ENCODE measurements at places on chromosomes 12 and 14.
A peak's percentile ranks its signal among the peaks of the same experiment; 100 is the strongest.

GRCh38 chr14:22602862-22603261 is 4.8 kb downstream of the ABHD4 start:
- peak; percentile 81 for DNase-seq

DNA sequence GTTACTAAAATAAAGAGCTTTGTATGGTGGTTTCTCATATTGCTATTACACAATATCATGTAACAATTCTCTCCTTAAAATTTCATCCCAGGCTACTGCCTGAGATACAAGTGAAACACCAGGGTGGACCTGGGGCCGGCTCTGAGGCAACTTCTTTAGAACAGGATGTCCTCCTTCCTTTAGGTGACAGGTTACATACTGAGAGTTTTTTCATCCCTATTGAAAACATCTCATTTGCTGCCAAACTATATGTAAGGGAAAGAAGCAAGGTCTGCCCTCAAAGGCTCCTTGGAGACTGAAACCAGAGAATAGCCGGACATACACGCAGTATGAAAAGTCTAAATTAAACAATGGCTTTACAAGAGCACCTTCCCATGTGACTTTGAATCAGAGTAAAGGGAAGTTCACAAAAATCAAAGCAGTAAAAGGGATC is 139.9 kb downstream of the DUSP6 start:
- no peak for DNase-seq

- DNase-seq = peak; percentile 85
These were observed 16.5 kb downstream of the PUS7L start for GRCh38 chr12:43742106-43742505.

DNA sequence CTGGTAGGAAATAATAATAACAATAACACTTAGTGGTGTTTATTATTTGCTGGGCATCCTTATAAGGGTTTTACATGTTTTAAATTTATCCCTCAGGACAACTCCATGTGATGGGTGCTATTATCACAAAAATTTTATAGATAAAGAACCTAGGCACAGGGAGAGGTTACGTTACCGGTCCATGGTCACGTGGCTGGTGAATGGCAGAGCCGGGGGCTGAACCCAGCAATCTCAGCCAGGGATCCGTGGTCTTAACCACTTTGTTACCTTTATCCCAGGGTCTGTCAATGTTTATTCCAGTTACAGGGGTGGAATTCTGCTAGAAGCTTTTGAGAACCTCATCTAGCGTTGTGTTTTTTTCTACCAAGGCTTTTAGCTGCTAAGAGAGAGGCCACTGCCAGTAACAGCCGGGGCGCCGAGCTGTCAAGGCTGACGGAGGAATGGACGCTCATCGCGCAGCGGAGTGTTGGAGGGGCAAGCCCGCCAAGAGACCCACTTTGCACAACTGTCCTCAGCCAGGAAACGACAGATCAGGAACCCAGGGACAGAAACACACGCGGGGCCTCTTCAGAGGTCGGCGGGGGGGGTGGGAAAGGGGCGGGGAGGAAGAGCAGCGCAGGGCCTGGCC is 418 bp downstream of the AMN1 start:
- DNase-seq = no peak

- DNase-seq = peak; percentile 52
These were observed 13.7 kb upstream of the TCTN1 start for GRCh38 chr12:110600254-110600653.

GRCh38 chr12:105960319-105961083 is 178.3 kb downstream of the NUAK1 start:
- DNase-seq = peak; percentile 26

GRCh38 chr14:104360501-104360900 is 219.1 kb upstream of the C14orf180 start:
- no peak for DNase-seq

DNA sequence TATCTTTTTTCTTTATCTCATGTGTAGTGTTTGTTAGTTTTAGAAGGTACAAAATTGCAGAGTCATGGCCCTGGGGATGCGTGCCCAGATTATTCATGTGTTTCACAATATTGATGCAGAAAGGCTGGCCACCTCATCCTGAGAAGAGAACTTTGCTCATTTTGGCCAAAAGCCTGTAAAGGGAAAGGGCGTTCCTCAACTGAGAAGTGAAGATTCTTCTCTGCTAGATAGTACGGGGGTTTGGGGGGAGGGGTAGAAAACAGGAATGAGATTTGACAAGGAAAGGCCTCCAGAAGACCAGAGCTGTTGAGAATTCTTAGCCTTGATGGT is 1.7 kb downstream of the MGST1 start:
- DNase-seq = peak; percentile 88

GRCh38 chr14:103390605-103391004 is 5.4 kb downstream of the MARK3 start:
- no peak for DNase-seq

DNA sequence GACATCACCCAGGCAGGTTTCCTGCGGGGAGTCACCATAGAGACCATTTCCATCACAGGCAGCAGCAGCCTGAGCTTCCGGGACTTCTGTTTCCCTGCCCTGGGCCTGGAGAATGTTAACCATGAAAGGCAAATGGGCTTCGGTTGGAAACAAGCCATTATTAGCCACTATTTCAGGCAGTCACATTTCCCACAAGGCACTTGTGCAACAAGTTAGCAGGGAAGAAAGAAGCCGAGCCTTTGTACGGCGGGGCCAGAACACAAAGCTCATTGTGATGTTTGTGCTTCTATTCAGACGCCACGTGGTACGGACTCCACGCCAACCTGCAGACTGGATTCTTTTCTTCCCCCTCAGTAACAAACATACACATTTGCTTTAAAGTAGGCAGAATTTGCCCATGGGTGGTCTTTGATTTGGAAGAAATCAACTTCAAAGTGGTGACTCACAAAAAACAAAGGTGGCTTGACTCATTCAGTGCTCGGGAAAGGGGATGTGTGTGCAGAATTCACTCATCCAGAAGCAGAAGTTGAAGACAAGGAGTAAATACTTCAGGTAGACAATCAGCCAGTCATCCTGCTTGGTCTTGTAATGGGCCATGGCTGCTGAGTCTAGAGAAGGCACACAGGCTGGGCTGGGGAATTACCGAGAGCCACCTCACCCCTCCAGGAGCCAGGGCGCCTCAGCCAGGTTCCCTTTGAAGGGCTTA is 154.2 kb upstream of the PRMT8 start:
- DNase-seq = no peak

DNA sequence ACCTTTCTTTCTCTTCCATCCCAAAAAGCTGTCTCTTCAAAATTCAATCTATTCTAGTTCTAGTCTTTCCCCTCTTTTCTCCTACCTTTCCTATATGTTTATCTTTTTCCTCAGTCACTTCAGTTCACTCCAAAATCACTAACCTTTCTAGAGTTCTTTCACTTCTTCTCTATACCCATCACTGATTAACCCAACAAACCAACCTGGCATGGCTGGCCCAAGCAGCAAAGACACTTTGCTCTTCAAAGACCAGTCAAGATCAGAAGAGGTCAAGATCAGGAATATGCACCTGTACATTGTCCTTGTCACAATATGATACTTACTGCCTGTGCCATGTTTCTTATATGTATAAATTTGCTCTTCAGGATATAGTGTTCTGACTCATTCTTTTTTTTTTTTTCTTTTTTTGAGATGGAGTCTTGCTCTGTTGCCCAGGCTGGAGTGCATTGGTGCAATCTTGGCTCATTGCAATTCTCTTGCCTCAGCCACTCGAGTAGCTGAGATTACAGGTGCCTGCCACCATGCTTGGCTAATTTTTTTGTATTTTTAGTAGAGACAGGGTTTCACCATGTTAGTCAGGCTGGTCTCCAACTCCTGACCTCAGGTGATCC is 112.9 kb downstream of the C12orf42 start:
- DNase-seq = no peak

GRCh38 chr12:88579601-88580050 is 645 bp downstream of the KITLG start:
- peak; percentile 47 for DNase-seq

- DNase-seq = peak; percentile 73
These were observed 13.2 kb upstream of the TIGAR start for GRCh38 chr12:4307593-4308333.

GRCh38 chr14:49977126-49977841 is 84.4 kb downstream of the ARF6 start:
- no peak for DNase-seq

DNA sequence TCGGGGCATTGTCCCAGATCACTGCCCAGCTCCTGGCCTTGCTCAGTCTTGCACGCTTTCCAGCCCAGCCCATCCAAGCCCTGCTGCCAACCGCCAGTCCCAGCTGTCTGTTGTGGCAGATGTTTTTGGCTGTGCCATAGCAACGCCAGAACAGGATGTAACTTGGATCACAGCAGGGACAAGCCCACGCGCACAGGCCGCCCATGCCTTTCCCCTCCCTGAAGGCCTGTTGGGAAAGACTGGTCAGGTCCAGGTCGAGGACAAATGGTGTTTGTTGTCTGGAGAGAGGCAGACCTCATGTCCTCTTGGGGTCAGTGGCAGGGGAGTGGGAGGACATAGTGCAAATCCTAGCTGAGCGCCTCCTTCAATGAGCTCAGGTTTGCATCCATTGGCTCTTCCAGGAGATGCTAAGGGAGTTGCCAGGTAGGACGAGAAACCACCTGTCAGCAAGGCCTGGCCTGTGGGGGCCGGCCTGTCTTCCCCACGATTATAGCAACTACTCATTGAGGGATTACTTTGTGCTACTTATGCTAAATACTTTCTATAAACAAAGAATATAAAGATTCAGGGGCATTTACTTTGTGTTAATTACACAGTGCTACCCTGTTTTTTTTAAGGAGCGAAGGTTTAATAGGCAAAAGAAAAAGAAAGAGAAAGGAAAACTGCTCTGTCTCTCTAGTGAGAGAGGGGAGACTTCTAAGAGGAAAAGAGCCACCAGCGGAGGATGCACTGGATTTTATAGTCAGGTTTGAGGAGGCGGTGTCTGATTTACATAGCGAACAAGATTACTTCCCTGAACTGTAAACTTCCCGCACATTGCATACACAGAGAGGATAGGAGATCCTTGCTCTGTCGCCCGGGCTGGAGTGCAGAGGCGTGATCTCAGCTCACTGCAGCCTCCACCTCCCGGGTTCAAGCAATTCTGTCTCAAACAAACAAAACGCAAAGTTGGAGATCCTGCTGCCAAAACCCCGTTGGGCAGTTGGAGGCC is 42.8 kb upstream of the CORO1C start:
- peak; percentile 31 for DNase-seq

GRCh38 chr14:97625477-97625876 is 828.3 kb downstream of the VRK1 start:
- DNase-seq = no peak

DNA sequence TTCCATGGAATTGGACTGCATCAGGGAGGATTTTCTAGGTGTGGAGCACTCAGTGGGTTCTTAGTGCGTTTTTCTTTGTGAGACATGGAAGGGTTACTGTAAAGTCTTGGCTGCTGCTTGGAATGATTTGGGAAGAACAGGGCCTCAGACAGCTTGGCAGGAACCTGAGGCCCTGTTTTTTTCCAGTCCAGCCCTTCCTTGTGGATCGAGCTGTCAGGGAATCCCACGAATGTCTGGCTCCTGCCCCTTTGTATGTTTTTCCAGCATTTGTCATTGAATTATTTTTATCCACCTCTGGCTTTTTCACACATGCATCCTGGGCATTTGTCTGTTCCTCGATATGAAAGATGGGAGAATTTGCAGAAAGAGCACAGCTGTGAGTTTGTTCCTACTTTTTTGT is 158.5 kb downstream of the TGFB3 start:
- DNase-seq = no peak

DNA sequence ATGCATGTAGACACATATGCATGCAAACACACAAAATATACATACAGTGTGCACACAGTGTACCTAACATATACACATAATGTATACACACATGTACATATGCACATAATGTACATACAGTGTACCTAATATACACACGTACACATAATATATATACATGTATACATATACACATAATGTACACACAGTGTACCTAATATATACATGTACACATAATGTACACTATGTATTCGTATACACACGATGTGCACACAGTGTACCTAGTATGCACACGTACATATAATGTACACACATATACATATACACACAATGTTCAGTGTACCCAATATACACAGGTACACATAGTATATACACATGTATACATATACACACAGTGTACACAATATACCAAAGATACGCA is 70.0 kb downstream of the DNAH10 start:
- DNase-seq = no peak

DNA sequence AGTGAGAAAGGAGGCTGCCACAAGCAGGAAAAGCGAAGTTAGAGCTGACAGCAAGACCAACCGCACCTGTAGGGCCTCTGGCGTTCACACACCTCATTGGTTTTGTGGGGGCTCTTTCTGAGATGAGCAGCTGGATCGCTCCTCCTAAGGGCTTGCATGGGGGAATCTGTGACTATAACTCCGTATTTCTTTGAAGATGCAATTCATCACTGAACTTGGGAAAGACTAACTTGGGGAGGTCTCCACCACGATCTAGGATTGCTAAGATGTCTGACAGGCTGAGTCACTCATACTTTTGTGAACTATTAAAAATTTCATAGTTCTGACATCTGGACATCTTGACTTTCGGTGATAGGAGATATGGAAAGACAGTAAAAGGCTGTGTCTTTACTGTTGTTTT is 173.6 kb downstream of the ETV6 start:
- peak; percentile 87 for DNase-seq

DNA sequence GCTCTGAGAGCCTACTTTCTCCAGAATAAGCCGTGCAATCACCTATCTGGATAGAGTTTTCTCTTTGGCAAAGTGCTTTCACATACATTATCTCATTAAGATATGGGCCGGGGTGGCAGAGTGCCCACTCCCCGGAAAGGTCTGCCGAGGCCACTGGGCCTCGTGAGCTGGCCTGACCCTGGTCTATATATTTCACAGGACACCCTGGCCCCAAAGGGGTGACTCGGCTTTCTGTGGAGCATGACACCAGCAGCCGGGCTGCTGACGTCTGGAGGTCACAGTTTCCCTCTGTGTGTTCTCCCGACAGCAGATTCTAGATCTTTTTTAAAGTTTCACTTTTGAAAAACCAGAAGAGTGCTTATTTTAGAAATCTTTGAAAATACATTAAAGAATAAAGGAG is 27.9 kb upstream of the ATP2A2 start:
- DNase-seq = peak; percentile 16

DNA sequence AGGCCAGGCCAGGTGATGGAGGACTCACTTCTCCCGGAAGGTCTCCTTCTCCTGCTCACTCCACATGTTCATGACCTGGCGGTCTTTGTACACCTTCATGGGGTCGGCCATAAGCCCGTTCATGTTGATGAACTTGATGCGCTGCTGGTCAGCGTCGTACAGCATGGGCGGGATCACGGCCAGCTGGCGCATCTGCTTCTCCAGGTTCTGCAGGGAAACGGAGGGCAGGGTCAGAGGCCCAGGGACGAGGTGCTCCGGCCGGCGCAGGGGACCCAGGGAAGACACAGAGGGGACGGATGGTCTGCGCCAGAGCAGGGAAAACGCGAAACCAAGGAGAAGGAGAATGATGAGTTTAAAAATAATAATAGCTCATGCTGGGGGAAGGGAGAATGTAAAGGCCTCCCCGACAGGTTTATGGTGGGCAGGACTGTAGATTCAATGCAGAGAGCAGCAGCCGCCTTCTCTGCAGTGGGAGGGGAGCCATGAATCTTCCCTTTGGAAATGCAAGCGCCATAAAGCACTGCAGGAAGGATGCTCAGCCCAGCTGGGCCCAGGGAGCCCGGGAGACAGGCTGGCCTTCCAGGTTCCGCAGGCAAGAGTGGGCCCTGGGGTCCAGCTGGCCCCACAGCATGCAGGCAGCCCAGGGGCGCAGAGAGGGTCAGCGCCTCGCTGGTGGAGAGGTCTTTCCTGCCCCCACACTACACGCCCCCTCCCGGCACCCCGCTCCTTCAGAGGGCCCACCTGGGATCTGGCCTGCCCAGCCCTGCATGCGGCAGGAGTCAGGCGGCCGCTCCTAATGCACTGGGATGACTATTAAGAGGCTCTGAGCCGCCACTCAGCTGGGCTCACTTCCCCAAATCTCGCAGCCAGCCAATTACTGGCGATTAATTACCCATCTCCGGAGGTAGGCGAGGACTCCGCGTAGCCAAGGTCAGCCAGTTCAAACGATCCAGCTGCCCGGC is 132.0 kb downstream of the RFLNA start:
- DNase-seq = no peak
